Activated naive CD8-positive, alpha-beta T cell treated with anti-CD3 and anti-CD28 coated beads for 36 hours (primary cell): ENCODE measurements at places on chromosomes 12 and 14. TPM values are rescaled to one million over a fixed set of nuclear protein-coding genes. Genes with fewer than 3 reads are reported as not detected.

DNA sequence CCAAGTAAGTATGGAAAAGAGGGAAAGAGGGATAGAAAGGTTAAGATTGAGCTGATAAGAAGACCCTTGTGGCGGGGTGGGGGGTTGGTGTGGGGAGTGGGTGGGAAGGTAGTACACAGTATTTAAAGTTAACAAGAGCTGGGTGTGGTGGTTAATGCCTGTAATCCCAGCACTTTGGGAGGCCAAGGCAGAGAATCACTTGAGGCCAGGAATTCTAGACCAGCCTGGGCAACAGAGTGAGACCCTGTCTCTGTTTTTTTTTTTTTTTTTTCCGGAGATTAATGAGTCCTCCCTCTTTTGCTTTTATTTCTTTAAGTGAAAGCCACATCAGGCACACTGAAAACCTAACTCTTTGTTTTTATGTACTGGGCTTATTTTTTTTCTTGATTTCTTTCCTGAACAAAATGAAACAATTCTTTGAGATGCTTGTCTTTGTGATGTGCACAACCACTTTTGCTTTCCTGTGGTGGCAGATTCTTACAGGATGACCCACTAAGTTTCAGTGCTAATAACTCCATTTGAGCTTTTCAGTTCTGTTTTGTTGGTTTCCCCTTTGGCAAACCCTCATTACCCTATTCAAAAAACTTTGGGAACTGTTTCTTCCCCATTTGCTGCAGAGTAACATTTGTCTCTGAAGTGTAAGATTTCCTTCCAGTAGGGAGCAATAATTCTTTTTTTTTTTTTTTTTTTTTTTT, 54.8 kb downstream of the WNK1 start:
- peak overlapping the region; percentile 69 for H3K27ac ChIP-seq
- DNase-seq: no peak
- peak overlapping the region; percentile 55 for H3K4me3 ChIP-seq
- no peaks in the 10 kb centered on the region for H3K27me3 ChIP-seq
- peaks cover 71% of the 10 kb centered on the region for H3K4me1 ChIP-seq

DNA sequence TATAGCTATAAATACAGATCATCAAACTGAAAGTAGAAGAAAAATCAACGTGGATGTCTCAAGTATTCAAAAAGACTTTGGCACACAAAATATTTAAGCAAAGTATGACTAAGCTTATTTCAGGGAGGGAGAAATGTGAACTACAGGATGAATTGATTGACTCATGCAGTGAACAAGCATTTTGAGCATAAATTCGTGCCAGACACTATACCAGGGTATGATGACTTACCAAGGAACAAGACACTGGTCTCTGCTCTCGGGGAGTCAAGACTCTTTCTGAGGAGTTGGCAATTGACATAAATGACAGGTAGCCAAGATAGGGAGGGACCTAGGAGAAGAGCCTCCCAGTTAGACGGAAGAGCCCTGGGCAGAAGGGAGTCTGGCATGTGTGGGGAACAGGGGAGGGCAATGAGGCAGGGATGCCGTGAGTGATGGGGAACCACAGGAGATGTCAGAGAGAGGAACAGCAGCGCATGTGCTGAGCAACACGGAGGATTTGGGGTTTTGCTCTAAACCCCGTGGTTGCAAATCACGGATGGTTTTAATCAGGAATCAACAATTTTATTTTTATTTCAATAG, 115.2 kb downstream of the TMEM132D start:
- no peak for DNase-seq
- H3K4me1 ChIP-seq: no peaks in the 10 kb centered on the region
- H3K36me3 ChIP-seq: no peaks in the 10 kb centered on the region
- no peaks in the 10 kb centered on the region for H3K27me3 ChIP-seq

DNA sequence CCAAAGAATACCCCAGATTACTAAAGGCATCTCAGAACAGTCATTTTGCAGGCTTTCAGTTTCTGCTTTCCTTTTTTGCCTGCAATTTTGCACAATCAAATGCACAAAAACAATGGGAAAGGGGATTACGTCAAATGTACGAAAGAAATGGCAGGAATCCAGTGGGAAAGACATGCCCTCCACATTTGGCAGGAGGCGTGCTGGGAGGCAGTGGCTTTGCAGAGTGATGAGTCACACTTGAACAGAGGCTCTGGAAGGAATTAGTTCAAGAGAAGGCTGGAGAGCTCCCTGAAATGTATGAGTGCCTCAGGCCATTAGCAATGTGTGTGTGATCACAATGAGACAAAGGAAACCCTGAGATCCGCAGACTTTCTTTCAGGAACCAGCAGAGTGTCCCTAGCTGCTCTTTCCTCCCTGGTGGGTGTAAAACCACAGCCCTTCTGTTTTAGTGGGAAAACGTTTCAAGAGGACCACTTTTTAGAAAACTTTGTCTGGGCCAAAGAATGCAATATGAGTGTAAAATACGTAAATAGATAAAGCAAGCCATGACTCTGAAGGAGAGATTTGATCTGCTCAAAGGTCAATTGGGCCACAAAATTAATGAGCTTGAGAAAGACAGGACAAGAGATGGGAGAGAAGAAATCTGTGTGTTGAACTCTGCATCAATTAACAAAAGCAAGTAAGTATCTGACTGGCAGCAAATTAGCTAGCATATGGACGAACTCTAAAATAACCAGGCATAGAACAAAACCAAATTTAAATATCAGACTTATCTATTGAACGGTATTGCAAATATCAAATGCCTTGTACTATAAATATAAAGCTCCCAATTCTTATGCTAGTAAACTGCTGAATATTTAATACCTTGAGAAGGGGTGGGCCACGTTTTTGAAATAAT, 155.4 kb upstream of the PDE3A start:
- no peaks in the 10 kb centered on the region for H3K4me1 ChIP-seq
- no peak overlapping the region for H3K27ac ChIP-seq
- no peak overlapping the region for H3K4me3 ChIP-seq
- no peaks in the 10 kb centered on the region for H3K27me3 ChIP-seq
- no peaks in the 10 kb centered on the region for H3K36me3 ChIP-seq

DNA sequence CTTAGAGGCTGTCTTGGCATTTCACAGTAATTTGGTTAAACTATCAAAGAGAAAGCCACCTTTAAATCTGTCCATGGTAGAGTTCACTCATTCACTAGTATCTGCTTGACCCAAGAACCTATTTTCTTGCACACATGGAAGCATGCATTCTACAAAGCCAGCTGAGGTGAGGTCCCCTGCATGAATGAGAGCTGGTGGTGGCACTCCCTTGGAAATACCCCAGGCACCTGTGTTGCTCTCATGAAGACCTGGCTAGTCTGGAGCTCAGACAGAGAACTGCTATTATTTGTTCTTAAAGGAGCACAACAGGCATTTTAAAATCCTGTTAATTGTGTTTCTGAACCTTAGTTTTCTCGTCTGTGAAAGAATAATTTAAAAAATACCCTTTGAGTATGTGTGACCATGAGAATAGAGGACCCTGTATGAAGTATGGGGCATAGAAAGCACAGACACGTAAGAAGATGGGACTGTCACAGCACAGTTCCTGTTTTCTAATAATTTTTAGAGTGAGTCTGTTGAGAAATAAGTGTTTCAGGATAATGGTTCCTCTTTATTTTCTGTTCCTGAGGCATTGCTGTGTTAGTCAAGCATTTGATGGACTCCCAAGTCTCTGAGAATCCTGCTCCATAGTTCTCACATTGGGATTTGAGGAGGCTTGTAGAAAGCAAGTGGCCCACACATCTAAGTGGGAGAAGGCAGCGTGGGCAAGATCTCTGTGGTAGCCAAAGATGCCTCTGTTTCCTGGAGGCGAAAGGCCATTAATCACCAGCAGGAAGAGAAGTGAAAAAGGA, 10.9 kb downstream of the RGS6 start:
- no peak for DNase-seq
- H3K4me1 ChIP-seq: no peaks in the 10 kb centered on the region
- H3K27me3 ChIP-seq: peaks cover 16% of the 10 kb centered on the region
- H3K27ac ChIP-seq: no peak overlapping the region
- H3K4me3 ChIP-seq: no peak overlapping the region
- H3K36me3 ChIP-seq: no peaks in the 10 kb centered on the region

DNA sequence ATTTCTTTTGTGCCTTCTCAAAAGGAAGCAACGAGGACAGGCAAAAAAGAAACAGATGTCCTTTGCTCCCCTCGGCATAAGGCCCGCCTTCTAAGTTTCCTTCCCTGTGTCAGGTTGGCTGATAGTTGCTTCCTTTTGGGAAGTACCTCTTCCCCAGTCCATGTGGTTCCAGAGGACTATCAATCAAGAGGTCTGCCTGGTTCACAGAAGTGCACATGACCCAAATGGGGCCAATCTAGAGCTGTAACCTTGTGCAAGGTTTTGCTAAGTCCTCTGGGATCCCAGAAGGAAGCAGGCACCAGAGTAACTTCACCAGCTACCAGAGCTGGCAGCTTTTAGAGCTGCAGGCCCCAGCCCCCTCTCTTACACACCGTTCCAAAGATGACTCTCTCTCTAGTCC, 42.6 kb downstream of the TMEM63C start:
- no peaks in the 10 kb centered on the region for H3K4me1 ChIP-seq
- DNase-seq: no peak
- H3K4me3 ChIP-seq: no peak overlapping the region
- no peaks in the 10 kb centered on the region for H3K36me3 ChIP-seq
- peaks cover 10% of the 10 kb centered on the region for H3K27me3 ChIP-seq
- no peak overlapping the region for H3K27ac ChIP-seq

DNA sequence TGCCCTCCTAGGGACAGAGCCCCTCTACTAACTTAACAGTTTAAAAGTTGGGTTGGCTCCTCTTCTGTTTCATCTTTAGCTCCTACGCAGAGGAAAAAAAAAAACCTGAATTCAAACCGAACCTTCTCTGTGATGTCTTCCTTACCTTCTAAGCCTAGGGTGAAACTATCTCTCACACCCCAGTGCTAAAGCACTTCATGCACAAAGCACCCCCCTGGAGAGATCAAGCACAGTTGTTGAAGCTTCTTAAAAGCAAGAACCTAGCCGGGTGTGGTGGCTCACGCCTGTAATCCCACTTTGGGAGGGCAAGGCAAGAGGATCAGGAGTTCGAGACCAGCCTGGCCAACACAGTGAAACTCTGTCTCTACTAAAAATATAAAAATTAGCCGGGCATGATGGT, 37.6 kb downstream of the CORO1C start:
- H3K36me3 ChIP-seq: peaks cover 17% of the 10 kb centered on the region
- H3K27me3 ChIP-seq: no peaks in the 10 kb centered on the region
- DNase-seq: no peak
- peaks cover 72% of the 10 kb centered on the region for H3K4me1 ChIP-seq

DNA sequence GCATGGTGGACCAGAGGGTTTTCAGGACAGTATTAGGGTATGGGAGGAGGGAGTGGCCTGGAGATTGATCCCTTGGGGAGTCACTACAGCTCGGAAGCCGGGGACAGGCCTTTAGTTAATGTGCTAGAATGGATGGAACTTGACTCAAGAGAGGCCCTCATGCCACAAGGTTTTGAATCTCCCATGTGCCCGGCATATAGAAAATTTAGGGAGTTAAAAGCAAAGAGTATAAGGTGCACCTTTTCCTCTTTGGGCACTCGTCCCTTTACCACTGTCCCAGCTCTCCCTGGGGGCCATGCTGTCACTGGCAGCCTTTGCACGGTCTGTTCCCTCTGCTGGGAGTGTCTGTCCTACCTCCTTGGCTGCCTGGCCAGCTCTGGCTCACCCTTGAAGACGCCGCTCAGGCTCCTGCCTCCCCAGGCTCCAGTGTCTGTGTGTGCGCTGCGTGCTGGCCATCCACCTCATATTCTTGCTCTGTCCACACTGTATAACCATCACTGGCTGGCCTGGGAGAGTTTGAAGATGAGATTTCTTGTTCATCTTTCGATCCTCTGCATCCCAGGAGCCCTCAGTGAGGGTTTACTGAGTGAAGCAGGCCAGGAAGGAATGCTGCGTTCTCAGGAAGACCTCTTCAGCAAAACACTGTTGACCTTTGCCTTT, 161.3 kb downstream of the ZFP36L1 start:
- H3K27me3 ChIP-seq: no peaks in the 10 kb centered on the region
- peaks cover 12% of the 10 kb centered on the region for H3K4me1 ChIP-seq
- no peak overlapping the region for H3K4me3 ChIP-seq
- H3K27ac ChIP-seq: no peak overlapping the region
- H3K36me3 ChIP-seq: no peaks in the 10 kb centered on the region

GRCh38 chr14:26410189-26410685, 187.6 kb downstream of the NOVA1 start:
- H3K27me3 ChIP-seq: no peaks in the 10 kb centered on the region
- H3K4me3 ChIP-seq: no peak overlapping the region

DNA sequence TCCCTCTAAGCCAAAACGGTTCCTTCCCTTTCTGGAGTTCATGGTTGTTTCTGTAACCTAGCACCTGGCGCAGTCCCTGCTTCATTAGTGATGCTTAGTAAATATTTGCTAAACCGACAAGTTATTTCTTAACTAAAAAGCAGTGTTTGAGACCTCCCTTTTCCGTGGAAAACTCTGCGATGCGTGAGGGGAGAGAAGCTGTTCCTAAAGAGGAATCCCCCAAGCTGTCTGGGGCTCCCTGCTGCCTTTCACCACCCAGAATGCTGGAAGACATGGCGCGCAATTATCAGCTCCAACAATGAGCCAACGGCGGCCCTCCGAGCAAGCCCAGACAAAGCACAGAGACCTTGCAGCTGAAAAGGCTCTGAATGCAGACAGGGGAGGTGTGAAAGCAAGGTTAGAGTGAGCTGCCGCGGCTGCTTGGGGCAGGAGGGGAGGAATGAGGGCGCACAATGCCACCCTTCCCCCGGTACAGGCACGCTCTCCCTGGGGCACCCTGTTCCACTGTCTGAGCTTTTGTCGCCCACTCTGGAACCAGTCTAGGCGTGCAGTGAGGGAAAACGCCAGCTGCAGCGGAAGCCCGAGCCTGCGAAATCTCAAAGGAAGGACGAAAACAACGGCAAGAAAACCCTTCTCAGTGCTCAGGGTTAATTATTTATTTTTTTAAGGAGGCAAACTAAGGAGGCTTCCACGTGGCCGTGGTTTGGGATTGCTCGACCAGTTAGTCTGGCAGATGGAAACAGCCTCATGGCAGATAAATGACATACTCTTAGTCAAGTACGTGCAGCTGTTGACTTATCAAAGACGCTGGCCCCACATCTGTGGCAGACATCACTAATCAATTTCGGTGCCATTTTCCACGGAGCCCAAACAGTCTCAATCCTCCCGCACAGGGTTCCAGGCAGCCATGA, 66.3 kb downstream of the RBM19 start:
- H3K36me3 ChIP-seq: peaks cover 10% of the 10 kb centered on the region
- no peaks in the 10 kb centered on the region for H3K4me1 ChIP-seq
- no peak overlapping the region for H3K27ac ChIP-seq
- H3K27me3 ChIP-seq: no peaks in the 10 kb centered on the region
- no peak overlapping the region for H3K4me3 ChIP-seq

DNA sequence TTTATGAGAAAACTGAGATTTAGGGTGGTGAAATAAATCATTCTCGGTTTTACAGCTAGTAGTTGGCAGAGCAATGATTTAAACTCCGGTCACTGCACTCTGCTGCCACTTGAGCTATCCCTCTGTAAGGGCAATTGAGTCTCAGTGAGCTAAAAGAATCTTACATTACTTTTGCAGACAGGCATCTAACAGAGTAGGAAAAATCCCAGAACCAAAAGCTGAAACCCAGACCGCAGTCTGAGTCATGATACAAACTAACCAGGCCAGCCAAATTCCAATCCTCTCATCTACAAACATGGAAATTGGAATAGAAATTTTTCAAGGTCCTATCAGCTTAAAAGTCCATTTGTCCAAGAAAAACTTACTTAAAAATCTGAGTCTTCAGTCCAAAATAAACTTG, 73.7 kb downstream of the ANKS1B start:
- DNase-seq: no peak
- no peak overlapping the region for H3K27ac ChIP-seq
- no peak overlapping the region for H3K4me3 ChIP-seq
- no peaks in the 10 kb centered on the region for H3K27me3 ChIP-seq
- no peaks in the 10 kb centered on the region for H3K36me3 ChIP-seq

The AQP2 gene
- total RNA-seq: not detected

The STAC3 gene
- 2.0 TPM for total RNA-seq

The GPR137C gene
- total RNA-seq: 0.27 TPM

The NTS gene
- total RNA-seq: not detected

The ACVRL1 gene
- not detected for total RNA-seq
